ENCODE measurements at places on chromosomes 7 and 10.

- no peak for DNase-seq
Observed at GRCh38 chr7:151045262-151045661, 3.1 kb upstream of the ASIC3 start.

DNA sequence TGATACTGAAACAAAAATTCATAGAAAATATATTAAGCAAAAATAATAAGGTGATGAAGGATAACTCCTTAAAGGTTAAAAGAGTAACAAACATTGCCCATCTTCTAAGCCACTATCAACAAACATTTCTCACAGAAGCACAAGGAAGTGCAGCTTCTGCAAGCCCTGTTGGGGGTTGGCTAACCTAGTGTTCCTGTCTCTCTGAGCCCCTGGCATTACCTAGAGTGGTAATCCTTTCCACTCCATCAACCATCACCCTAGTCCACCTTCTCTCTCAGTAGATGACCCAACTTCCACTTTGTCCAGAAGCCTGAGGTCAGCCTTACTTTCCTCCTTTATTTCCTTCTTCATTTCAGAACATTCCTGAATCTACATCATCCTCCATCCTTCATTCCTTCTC is 59.7 kb downstream of the HIPK2 start:
- no peak for DNase-seq

GRCh38 chr7:108009873-108010272 is 6.9 kb upstream of the LAMB1 start:
- no peak for DNase-seq

DNA sequence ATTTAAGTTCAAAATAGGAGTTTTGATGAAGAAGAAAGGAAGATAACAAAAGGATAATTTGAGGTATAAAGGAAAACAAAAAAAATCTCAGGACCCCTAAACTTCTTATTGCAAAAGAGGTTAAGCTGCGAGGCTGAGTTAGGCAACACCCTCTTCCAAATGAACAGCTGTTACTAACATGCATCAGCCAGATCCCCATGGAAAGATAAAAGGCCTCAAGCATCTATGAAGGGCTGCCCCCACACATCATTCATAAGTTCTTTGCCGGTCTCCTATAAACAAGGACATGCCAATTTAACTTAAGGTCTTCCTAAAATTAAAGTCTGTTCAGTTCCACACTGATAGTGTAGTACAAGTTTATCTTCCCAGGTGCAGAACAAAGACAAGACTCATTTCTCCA is 75.8 kb upstream of the IMMP2L start:
- DNase-seq: no peak

DNA sequence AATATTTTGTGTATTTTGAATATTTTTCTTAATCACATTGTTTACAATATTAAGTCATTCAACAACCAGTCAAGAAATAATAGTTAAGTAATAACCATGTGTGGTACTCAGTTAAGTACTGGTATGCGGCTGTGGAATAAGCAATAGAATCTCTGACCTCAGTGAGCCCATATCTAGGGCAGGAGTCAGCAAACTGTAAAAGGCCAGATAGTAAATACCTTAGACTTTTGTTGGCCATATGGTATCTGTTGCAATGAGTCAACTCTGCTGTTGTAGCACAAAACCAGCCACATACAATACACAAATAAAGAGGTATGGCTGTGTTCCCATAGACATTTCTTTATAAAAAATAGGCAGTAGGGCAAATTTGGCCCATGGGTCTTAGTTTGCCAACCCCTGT is 311.6 kb upstream of the SEMA3A start:
- DNase-seq: no peak

- DNase-seq: peak; percentile 71
Observed at GRCh38 chr10:98323221-98324164, 55.5 kb upstream of the LOXL4 start.

GRCh38 chr10:112565434-112566053 is 118.5 kb downstream of the VTI1A start:
- DNase-seq: no peak

GRCh38 chr7:105246256-105246655 is 142.5 kb downstream of the SRPK2 start:
- DNase-seq: no peak

DNA sequence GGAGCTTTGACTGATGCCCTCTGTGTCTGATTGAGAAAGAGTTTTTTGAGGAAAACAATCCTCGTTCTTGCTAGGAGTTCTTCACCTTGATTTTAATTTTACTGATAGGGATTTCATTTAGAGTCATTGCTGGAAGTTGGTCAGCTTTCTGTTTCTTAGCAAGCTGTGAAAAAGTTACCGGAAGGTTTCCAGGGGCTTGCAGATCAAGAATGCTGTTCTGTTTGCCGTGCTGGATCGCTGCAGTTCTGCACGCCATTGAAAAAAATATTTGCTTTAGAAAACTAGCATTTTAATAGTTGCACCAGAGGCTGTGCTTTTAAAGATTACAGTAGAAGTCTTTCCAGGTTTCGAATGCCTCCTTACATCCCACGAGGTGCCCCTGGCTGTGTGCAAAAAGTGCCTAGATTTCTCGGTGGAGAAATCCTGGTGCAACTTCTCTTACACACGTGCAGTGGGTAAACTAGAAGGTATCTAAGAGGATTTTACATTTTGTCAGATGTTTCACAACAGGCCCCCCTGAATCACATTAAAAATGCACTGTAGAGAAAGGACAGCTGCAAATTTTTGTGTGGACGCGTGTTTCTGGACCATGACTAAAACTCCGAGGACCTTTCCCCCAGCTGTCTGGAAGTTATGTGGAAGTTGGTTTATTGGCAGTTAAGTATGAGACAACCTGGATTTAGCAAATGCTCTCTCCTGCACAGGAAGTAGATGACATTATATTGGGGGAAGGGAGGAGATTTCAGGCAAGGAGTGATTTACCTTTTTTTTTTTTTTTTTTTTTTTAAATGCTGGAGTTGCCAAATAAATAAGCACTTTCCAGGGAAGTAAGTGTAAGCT is 5.8 kb downstream of the TCF7L2 start:
- DNase-seq: peak; percentile 42

DNA sequence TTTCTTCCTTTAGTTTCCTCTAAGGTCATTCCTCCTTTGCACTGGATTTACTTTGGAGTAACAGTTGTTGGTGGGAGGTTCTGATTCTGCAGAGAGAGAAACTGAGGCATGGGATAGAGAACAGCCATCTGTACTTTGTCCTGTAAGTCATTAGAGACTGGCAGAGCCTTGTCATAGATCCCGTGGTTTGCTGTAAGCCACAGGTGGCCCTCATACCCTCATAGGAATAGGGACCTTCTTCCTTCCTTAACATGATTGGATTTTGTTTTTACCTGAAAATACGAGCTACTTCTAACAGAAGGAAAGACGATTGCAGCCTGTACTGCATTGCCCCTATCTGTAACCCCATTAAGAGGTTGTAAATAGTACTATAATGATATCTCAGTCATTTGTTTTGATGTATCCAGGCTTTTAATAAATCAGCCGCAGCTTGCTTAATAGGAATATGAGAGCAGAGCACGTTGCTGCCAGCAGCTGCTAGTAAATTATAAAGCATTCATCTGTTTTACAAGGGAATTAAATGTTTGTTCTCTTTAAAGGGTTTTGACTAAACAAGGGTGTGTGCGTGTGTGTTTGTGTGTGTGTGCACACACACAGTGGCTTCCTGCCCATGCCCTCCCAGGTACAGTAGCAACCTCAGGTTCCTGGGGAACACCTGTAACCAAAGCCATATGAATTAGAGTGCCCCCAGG is 249.8 kb downstream of the AUTS2 start:
- DNase-seq: no peak

- no peak for DNase-seq
Observed at GRCh38 chr10:30029164-30029871, 30.1 kb downstream of the JCAD start.

- DNase-seq: no peak
Observed at GRCh38 chr10:6843894-6844650, 264.0 kb upstream of the PRKCQ start.

- DNase-seq: peak; percentile 86
Observed at GRCh38 chr7:100867040-100867775, at the start of gene TRIP6. Gene TRIP6 (plus strand): TSS chr7:100867387. CDS start chr7:100867498, 111 bp downstream.

- DNase-seq: peak; percentile 46
Observed at GRCh38 chr10:129888784-129889616, 75.1 kb downstream of the EBF3 start.

DNA sequence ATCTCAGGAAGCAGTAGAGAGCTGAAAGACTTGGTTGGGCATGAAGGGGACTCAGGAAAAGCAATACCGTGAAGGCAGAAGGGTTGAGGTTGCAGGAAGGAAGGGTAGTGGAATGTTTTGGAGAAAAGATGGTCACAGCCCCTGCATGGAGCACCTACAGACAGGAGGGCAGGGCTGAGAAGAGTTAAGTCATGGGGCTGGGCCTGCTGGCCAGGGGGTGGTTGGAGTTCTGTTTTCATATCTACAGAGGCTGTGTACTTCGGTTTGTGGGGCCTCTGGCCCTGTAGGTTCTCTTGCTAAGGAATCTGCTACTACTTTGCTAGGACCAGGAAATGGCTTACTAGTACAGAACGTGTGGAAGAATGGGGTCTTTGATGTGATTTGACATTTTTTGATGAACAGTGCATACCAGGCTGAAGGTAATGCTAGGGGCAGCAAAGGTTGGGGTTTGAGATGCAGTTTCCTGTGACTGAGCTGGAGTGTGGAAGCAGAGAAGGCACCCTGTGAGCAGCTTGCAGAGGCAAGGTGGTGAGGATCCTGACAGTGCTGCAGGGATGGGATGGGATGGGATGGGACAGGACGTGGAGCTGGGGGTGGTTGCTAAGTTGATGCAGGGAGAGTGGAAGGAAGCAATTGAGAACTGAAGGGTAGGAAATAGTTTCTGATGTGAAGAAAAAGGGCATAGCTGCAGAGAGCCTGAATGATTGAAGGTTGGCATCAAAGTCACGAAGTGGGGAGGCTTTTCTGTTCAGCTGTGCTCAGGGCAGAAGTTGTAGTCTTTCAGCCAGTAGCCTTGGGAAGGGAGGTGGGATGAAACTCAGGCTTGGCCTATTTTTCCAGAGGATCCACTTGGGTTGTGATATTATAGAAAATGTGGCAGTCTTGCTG is 7.8 kb downstream of the RPS24 start:
- DNase-seq: no peak

GRCh38 chr10:119526621-119527592 is 15.6 kb downstream of the RGS10 start:
- DNase-seq: peak; percentile 16

DNA sequence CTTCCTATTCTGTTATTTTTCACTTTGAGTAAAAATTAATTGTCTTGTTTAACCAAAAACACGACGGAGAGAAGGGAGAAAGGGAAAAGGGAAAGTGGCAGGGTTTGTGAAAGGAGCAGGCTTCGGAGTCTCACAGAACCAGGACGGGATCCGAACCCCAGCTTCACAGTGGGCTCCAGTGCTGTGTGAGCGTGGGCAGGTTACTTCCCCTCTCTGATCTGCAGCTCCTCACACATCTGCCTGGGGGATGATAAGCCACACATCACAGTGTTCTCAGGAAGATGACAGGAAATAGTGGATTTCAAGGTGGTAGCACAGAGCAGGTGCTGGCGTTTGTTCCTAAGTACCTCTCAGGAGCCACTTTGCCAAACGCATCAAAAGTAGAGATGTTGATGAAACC is 94.2 kb upstream of the GPR26 start:
- no peak for DNase-seq

- no peak for DNase-seq
Observed at GRCh38 chr10:74889662-74889998, 63.2 kb downstream of the KAT6B start.

- DNase-seq: no peak
Observed at GRCh38 chr10:90885176-90885575, 13.4 kb downstream of the RPP30 start.

GRCh38 chr10:17453373-17454091 is 863 bp downstream of the ST8SIA6 start:
- DNase-seq: peak; percentile 69

- no peak for DNase-seq
Observed at GRCh38 chr10:35928748-35929147, 286.7 kb upstream of the FZD8 start.

DNA sequence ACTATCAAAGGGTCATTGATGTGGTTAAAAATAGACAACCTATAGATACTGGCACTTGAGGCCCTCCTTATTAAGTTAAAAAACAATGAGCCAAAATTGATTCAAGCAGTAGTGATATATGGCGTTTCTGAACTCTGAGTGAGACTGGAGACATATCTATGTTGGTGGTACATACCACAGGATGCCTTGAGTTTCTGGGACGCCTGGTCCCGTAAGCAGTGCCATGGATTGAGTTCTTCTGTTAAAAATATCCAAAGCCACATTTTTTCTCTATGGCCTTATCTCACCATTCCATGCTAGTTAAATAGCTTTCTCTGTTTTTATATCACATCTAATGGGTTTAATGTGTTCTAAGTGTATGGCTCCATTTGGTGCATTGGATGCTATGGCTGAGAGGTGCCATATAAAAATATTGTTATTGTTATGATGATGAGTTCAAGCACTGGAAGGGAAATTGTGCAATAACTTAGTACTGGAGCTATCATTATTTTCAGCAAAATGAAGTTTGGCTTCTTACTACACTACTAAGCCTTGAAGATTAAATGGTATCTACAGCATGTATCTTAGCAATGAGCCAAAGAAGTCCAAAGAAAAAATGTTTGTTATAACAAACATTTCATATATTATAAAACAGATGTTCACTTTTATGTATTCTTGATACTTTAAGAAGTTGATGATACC is 713.9 kb downstream of the SUGCT start:
- DNase-seq: no peak

- DNase-seq: peak; percentile 75
Observed at GRCh38 chr10:1048349-1048731, 579 bp downstream of the IDI1 start.

DNA sequence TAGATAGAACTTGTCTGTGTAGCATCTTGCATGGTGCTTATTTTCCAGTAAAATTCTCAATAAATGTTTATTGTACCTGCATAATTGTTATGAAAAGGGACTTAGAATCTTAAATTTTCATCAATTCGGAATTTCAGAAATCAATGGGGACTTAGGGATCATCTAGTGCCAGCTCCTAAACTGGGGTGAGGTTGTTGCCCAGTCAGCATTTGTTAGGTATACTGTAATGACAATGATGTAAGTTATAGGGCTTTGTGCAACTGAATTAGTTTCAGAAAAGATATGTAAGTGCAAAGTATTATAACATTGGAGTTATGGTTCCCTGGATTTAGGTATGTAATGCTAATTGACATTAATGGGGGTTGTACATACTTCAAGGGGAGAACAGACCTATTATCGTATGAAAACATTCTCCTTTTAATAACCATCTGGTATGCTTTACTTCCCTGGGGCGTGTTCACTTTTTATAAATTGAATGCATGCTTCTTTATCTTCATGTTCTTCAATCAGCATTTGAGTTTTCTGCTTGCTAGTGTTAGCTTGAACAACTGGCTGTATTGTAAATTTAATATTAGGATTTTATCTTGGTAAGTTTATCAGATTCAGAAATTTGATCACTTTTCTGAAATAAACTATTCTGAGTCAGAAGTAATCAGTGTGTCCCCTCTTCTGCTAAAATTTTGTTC is 270.3 kb downstream of the BBS9 start:
- DNase-seq: no peak

DNA sequence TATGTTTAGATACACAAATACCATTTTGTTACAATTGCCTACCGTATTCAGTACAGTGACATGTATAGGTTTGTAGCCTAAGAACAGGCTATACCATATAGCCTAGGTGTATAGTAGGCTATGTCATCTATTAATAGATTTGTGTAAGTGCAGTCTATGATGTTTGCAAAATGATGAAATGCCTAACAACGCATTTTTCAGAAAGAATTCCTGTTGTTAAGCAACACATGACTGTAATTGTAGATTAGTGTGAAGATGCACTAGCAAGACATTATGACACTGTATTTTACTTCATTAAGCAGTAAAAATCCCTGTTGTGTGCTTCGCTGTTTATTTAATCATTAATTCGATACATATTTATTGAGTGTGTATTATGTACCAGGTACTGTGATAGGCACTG is 446.0 kb downstream of the SUGCT start:
- no peak for DNase-seq

GRCh38 chr7:50552139-50552538 is 13.1 kb downstream of the DDC start:
- no peak for DNase-seq

Data from mucosa of descending colon (tissue), 3 donors.